ENCODE measurements at places on chromosomes 1 and 21.

GRCh38 chr1:245752561-245752960, 597.8 kb downstream of the KIF26B start:
- DNase-seq, result no peak

DNA sequence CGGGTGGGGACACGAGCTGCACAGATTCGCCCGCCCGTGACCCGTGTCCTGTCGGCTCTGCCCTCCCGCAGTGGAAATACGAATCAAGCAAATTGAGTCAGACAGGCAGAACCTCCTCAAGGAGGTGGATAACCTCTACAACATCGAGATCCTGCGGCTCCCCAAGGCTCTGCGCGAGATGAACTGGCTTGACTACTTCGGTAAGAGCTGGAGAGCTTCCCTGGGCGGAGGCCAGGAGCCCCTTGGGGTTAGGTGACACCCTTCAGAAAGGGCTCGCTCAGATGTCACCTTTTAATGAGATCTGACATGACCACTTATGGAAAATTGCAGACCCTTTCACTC, 489 bp downstream of the CDCA8 start:
- no peak for DNase-seq

- no peak for DNase-seq
These were observed 4.5 kb downstream of the AJAP1 start for GRCh38 chr1:4658643-4659628.

DNA sequence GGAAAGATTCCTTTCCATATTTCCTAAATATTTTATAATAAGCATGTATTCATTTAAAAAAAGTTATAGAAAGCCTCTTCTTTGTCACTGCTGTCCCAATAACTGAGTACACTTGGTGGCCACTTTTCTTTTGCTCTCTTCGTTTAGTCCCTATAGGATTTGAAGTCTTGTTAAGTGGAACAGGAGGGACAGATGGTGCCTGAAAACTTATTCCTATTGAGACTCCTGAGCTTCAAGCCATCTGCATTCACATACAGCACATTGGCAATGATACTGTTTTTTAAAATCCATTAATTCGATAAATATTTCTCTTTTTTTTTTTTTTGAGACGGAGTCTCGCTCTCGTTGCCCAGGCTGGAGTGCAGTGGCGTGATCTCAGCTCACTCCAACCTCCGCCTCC, 2.0 kb upstream of the ZBTB40 start:
- DNase-seq, result no peak

DNA sequence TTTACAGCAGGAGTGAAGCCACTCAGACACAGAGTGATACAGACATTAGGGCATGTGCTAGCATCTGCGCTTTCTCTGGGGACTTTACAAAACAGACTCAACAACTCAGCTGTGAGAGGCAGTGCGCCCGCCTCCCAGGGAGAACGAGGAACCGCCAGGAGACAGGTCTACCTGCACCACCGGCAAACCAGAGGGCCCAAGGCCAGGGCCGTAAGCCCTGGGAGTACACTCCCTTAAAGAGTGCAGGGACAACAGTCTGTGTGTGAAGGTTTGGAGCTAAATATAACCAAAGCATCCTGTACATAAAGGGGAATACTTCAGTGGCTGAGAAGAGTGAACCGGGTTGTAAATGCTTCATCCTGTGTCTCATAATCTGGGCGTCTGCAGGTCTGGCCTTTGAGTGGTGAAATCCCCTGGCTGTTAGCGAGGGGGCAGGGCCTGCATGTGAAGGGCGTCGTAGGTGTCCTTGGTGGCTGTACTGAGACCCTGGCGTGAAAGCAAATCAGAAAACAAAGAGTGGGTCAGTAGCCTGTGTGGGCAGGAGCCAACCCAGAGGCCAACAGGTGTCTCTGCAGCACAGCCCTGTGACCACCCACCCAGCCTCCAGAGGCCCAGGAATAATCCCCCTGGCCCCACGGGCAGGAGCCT, 86.9 kb downstream of the CD247 start:
- no peak for DNase-seq

DNA sequence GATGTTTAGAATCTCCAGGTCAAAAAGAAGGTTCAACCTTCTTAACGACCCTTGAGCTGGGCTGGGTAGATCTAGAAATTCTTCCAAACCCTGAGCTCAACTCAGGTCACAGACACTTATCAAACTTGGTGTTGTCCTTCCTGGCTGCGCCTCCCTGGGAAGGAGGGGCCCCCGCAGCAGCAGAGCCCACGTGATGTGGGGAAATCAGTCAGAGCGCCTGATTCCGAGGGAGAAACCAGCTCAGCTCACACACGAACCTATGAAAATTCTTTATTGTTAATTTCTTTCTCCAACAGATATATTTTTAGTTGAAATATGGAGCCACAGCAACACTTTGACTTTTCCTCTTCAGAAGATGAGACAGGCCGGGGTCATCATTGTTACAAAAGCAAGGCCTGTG, 24.3 kb upstream of the CLSTN1 start:
- no peak for DNase-seq

DNA sequence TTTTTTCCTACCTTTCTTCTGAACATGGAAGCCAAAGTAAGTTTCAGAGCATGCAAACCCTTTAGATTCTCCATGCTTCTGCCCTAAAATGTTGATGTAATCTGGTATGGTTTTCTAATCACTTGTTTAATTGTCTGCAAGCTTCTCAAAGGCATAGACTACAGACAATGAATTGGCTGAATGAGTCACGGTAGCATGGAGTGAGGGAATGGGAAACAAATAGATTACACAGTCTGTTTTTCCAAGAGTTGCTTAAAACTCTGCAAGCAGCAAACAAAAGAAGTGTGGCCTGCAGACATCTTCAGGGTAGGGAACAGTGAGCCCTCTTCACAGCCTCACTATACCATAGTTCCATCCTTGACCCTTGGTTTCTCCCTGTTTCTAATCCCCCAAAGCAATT, 326.0 kb downstream of the BARHL2 start:
- DNase-seq, result no peak

GRCh38 chr21:16113052-16113715, 383.4 kb downstream of the USP25 start:
- no peak for DNase-seq
